Endothelial cell (in vitro differentiated cells): ENCODE measurements at places on chromosomes 1 and 21.

DNA sequence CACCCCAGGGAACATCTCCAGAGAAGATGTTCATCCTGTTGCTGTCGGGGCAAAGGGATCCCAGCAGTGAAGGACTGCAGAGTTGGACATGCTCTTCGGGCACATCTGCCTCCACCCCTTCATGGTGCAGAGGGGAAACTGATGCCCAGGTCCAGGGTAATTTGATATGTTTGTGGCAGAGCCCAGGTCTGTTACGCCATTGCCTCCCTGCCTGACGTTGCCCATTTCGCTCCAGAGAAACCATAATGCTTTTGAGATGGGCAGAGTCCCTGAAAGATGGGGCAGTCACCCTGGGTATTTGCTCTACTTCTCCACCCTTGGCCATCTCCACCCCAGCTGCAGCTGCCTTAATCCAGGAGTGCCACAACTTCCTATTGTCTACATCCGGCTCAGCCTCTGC lies 290.4 kb upstream of the POU3F1 start:
- DNase-seq = no peak

DNA sequence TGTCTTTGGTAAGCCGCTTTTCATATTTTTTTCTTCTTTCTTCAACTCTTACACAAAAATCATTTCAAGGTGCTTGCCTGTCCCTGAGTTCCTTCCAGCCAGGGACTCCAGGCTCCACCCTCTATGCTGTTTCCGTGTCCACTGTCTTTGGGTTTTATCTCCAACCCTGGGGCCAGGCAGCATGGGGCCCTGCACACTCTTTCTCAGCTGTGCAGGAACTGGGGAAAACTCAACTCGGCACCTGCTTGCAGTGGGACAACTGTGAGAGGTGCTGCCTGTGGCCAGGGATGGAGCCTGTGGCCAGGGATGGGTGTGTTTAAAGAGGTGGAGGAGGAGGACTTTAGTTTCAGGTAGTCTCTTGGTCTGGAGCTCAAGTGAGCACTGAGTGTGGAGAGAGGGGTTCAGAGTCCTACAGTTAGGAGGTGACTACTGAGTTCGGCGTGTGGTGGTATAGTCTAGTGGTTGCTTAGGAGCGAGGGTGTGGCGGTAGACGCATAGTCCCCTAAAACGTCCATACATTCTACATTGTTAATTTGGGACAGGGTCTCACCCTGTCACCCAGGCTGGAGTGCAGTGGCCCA lies 13.4 kb downstream of the TNFRSF8 start:
- no peak for DNase-seq

GRCh38 chr1:170694172-170694926 lies 30.4 kb downstream of the PRRX1 start:
- no peak for DNase-seq

DNA sequence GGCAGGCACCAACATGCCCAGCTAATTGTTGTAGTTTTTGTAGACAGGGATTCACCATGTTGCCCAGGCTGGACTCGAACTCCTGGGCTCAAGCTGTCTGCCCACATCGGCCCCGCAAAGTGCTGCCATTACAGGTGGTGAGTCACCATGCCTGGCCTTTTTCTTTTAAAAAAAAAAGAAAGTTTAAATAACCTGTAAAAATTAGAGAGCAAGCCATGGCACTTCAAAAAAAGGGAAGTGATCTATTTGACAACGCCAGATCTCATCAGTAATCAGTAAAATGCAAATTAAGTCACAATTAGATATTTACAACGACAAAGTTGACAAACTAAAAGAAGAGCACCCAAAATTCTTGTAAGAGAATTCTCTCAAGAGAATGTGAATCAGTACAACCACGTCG lies 2.9 kb upstream of the RBBP5 start:
- DNase-seq = no peak

DNA sequence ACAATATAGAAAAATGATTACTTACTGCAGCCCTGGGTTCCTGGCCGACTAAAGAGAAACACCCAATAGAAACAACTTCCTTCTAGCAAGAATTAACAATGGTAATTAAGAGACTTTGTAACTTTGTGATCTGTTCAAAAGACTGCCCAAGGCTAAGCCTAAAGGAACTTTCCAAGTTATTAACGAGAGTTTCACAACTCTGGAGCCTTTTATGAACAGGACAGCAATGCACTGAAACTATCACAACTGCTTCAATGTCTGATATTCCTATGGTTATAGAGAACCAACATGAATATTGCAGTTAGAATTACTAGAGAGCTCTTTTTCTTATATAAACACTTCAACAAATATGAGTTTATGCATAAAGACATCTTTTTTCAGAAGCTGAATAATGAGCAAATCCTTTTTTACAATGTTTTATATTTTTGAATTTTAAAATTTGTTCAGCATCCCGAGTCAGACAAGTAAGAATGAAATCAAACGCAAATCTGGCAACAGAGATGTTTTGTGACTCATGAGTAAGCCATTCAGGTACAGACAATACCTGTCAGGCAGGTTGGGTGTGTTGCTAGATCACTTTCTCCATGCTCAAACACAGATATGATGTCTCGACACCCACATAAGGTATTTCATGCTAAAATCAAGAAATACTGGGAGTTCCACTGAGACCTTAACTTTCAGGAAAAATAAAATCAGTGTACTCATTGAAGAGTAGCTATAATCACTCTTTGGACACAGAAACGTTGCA lies 22.2 kb upstream of the KCNJ15 start:
- DNase-seq = no peak
